ENCODE measurements at places on chromosomes 11 and 22. TPM values are rescaled to one million over a fixed set of nuclear protein-coding genes. Genes with fewer than 3 reads are reported as not detected.

The OR52A1 gene
- total RNA-seq = not detected

The VWCE gene
- 8.9 TPM for total RNA-seq

The UPB1 gene
- total RNA-seq = not detected

The WNT11 gene
- total RNA-seq = not detected

The CD3E gene
- total RNA-seq = not detected

The PACSIN3 gene
- total RNA-seq = 13.2 TPM

The RRM1 gene
- total RNA-seq = 36.8 TPM

The SGSM1 gene
- total RNA-seq = not detected

The MYOD1 gene
- not detected for total RNA-seq

The OAF gene
- 49.9 TPM for total RNA-seq

The C1QTNF4 gene
- total RNA-seq = 0.90 TPM

The RFPL3 gene
- total RNA-seq = not detected

The SRPRA gene
- total RNA-seq = 112 TPM

The ELFN2 gene
- total RNA-seq = 0.81 TPM

The TESMIN gene
- total RNA-seq = not detected

The ESAM gene
- total RNA-seq = 2.2 TPM

The TPBGL gene
- 0.16 TPM for total RNA-seq

The IGSF22 gene
- not detected for total RNA-seq

The CDC42EP2 gene
- 69.1 TPM for total RNA-seq

The DNAJB13 gene
- not detected for total RNA-seq

The MAPK1 gene
- total RNA-seq = 34.8 TPM

The MS4A15 gene
- not detected for total RNA-seq

The PRR33 gene
- total RNA-seq = not detected

The C11orf87 gene
- total RNA-seq = not detected

The RIN1 gene
- 12.8 TPM for total RNA-seq

The RCE1 gene
- 15.9 TPM for total RNA-seq

The MS4A1 gene
- not detected for total RNA-seq

The LRFN4 gene
- 17.3 TPM for total RNA-seq

The GGT5 gene
- 173 TPM for total RNA-seq

The HEPACAM gene
- not detected for total RNA-seq

The CRYAB gene
- 50.5 TPM for total RNA-seq

The FOLR1 gene
- total RNA-seq = not detected

The PHLDA2 gene
- total RNA-seq = 24.8 TPM

The SLC35F2 gene
- 5.4 TPM for total RNA-seq

The BLID gene
- total RNA-seq = 3.8 TPM

The SERHL2 gene
- total RNA-seq = 3.6 TPM

The ATL3 gene
- 90.3 TPM for total RNA-seq

The ZNF280A gene
- not detected for total RNA-seq

The FAM118B gene
- 11.7 TPM for total RNA-seq

The MUC2 gene
- total RNA-seq = not detected

The UBQLNL gene
- not detected for total RNA-seq

The OR51E2 gene
- not detected for total RNA-seq

The APOA1 gene
- total RNA-seq = 2.3 TPM

The POU2F3 gene
- total RNA-seq = not detected

The CTSW gene
- not detected for total RNA-seq

The NPAS4 gene
- total RNA-seq = not detected

The PIWIL4 gene
- 1.5 TPM for total RNA-seq

The ACRV1 gene
- total RNA-seq = not detected

The PLEKHB1 gene
- not detected for total RNA-seq

The MFNG gene
- total RNA-seq = not detected

The NCAM1 gene
- total RNA-seq = 2.8 TPM

The TEX54 gene
- not detected for total RNA-seq

The MYO7A gene
- 0.16 TPM for total RNA-seq

The CSNK2A3 gene
- total RNA-seq = 0.54 TPM

The P2RY6 gene
- total RNA-seq = not detected

The SLC1A2 gene
- total RNA-seq = 0.81 TPM

The SESN3 gene
- total RNA-seq = 10.5 TPM

The MMP11 gene
- 6.8 TPM for total RNA-seq

The SLC22A25 gene
- not detected for total RNA-seq
